Naive thymus-derived CD8-positive, alpha-beta T cell (primary cell): ENCODE measurements at places on chromosomes 4 and X. TPM values are rescaled to one million over a fixed set of nuclear protein-coding genes. Genes with fewer than 3 reads are reported as not detected.

Gene CLNK
- not detected for polyA plus RNA-seq

Gene RASSF6
- polyA plus RNA-seq, result not detected

Gene MCF2
- polyA plus RNA-seq, result not detected

Gene RIBC1
- 0.42 TPM for polyA plus RNA-seq

Gene IGFBP7
- not detected for polyA plus RNA-seq

Gene PCDH11X
- polyA plus RNA-seq, result not detected

Gene GPC3
- 3.9 TPM for polyA plus RNA-seq

Gene HMGB3
- polyA plus RNA-seq, result 0.81 TPM

Gene LEF1
- polyA plus RNA-seq, result 400 TPM

Gene NDNF
- not detected for polyA plus RNA-seq

Gene POLN
- 0.55 TPM for polyA plus RNA-seq

Gene ABCG2
- not detected for polyA plus RNA-seq

Gene DOCK11
- polyA plus RNA-seq, result 26.6 TPM

Gene GPRASP2
- 3.2 TPM for polyA plus RNA-seq

Gene HTN3
- polyA plus RNA-seq, result not detected

Gene MRPS18C
- 64.6 TPM for polyA plus RNA-seq

Gene GSX2
- not detected for polyA plus RNA-seq

Gene TASL
- polyA plus RNA-seq, result 1.1 TPM

Gene FGA
- not detected for polyA plus RNA-seq

Gene AWAT2
- polyA plus RNA-seq, result not detected

Gene TMPRSS11A
- polyA plus RNA-seq, result not detected
